ENCODE measurements at places on chromosomes 16 and 17.

GRCh38 chr16:14303182-14303618 is 232.1 kb downstream of the MRTFB start:
- H3K4me3 ChIP-seq = peak overlapping the region; percentile 100
- H3K27ac ChIP-seq = no peak overlapping the region
- peaks cover 7% of the 10 kb centered on the region for H3K4me1 ChIP-seq
- H3K27me3 ChIP-seq = peaks cover 4% of the 10 kb centered on the region
- H3K36me3 ChIP-seq = no peaks in the 10 kb centered on the region
- DNase-seq = no peak

GRCh38 chr17:27455914-27456680 is at the start of gene KSR1:
KSR1 (plus strand) TSS chr17:27456448; CDS start chr17:27456644, 196 bp downstream.
- H3K4me1 ChIP-seq = peaks cover 4% of the 10 kb centered on the region
- no peak for DNase-seq
- no peak within 1 kb of the TSS for H3K27ac ChIP-seq
- H3K27me3 ChIP-seq = no peaks in the 10 kb centered on the region

DNA sequence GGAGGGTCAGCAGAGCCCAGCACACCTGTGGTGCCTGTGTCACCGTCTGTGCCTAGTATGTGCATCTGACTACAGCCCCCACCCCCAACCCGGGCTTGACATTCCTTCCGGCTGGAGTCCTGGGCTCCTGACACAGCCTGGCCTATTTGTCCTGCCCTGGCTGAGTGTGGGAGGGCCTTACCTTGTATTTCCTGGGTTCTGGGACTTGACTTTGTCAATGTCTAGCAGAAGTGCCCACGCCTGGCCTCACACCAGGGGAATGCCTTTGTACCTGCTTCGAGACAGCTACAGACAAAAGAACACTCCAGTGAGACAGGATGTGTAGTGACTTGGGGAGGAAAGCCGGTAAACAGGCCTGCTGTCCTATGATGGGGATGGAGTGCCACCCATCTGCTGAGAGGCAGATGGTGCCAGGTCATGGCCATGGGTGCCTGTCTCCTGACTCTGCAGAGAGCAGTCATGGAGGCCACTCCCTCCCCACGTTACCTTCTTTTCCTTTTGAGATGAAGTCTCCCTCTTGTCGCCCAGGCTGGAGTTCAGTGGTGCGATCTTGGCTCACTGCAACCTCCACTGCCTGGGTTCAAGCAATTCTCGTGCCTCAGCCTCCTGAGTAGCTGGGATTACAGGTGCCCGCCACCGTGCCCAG is 42.8 kb downstream of the TNFRSF13B start:
- H3K27me3 ChIP-seq = no peaks in the 10 kb centered on the region
- no peaks in the 10 kb centered on the region for H3K36me3 ChIP-seq
- no peak overlapping the region for H3K4me3 ChIP-seq
- DNase-seq = no peak

GRCh38 chr17:40694584-40694983 is 9.0 kb downstream of the KRT24 start:
- H3K4me3 ChIP-seq = no peak overlapping the region
- no peak for DNase-seq
- no peaks in the 10 kb centered on the region for H3K4me1 ChIP-seq

- H3K4me3 ChIP-seq = no peak overlapping the region
- DNase-seq = no peak
- no peak overlapping the region for H3K27ac ChIP-seq
- no peaks in the 10 kb centered on the region for H3K27me3 ChIP-seq
- H3K36me3 ChIP-seq = no peaks in the 10 kb centered on the region
Measured at GRCh38 chr16:73848993-73849392, 447.6 kb upstream of the PSMD7 start.

- DNase-seq = no peak
- no peaks in the 10 kb centered on the region for H3K27me3 ChIP-seq
- H3K4me1 ChIP-seq = peaks cover 19% of the 10 kb centered on the region
- no peak overlapping the region for H3K27ac ChIP-seq
- no peaks in the 10 kb centered on the region for H3K36me3 ChIP-seq
Measured at GRCh38 chr17:81333616-81334368, 38.7 kb upstream of the SLC38A10 start.

DNA sequence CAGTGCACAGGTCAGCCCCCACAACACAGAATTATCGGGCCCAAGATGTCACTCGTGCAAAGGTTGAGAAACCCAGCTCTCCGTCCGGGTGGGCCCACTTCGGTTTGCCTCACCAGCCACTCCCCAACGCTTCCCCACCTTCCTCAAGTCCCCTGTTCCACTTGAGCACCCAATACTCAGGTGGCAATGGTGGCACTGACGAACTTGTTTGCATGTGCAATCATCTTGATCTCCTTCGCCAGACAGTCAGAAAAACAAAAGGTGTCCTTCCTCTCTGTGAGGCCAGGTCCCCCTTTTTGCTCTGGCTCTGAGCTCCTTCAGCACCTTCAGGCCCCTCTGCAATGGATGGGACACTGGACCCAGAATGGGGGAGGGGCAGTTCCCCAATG is 3.7 kb downstream of the GGA2 start:
- 0 out of 2 replicates have a peak, but pooled peaks cover 2% of the 10 kb centered on the region for H3K36me3 ChIP-seq
- no peak for DNase-seq
- peaks cover 7% of the 10 kb centered on the region for H3K4me1 ChIP-seq
- H3K27ac ChIP-seq = no peak overlapping the region

DNA sequence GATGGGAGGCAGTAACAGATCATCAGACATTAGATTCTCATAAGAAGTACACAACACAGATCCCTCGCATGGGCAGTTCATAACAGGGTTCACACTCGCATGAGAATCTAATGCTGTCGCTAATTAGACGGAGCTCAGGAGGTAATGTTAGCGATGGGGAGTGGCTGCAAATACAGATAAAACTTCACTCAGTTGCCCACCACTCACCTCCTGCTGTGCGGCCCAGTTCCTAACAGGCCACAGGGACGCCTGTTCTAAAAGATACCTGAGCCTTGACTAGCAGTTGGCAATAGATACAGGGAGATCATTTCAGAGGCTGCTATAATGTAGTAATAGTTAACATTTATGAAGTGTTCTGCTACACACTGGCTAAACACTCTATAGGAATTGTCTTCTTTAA is 4.9 kb downstream of the PTRH2 start:
- H3K36me3 ChIP-seq = peaks cover 7% of the 10 kb centered on the region
- no peaks in the 10 kb centered on the region for H3K27me3 ChIP-seq
- no peaks in the 10 kb centered on the region for H3K4me1 ChIP-seq
- no peak overlapping the region for H3K27ac ChIP-seq
- DNase-seq = no peak

Measured in iPS DF 6.9 (cell line).